T follicular helper cell (primary cell): ENCODE measurements at places on chromosomes 1 and 21.

- DNase-seq: no peak
Measured at GRCh38 chr1:34419663-34420136, 243.0 kb downstream of the C1orf94 start.

DNA sequence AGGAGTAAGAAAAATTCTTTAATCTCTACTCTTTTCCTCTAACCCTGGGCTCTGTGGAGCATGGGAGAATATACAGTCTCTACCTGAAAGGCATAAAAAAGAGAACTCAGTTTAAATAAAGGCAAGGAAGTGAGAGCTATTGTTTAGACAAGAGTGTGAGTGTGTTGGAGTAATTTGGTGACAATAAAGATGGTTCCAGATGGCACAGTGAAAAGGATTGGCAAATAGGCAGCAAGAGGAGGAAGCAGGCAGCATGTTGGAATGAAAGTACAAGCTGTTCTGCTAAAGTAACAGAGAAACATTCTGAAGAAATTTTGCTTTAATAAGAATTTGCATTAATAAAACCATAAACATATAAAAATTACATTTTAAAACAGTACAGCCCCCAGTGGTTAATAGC is 163.4 kb downstream of the DNM3 start:
- DNase-seq: no peak

DNA sequence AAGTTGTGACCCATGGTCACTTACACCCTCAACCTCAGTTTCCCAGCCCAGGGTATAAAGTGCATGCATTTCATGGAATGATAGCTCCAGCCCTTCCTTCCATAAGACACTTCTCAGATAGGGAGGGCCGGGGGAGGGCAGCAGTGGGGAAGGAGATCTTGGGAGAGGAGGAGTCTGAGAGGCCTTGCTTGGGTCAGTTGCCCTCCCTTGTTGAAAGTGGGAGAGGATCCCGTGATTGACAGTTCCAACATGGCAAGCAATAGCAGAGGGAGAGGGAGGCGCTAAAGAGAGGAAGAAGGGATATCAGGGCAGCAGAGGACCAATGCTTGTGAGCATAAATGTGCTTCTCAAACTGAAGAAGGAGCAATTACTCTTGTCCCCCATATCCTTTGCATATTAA is 244.4 kb downstream of the CHRM3 start:
- no peak for DNase-seq

DNA sequence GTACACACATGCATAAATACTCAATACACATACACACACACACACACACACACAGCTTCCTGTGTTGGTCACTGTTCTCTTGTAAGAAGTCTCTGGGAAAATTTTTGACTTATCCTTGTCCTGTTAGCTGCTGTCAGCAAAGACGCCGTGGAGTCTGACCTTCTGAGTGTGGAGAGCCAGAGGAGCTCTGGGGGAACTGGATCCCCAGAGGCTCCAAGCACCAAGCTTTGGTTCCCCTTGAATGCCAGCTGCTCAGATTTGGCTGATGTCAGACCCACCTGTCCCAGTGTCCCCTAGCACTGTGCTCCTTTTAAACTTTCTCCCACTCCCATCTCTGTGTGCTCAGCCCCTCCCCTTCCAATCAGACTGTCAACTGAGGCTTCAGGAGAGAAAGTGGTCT is 319.1 kb downstream of the CAMTA1 start:
- no peak for DNase-seq
